ENCODE measurements at places on chromosomes 5 and 9.

GRCh38 chr5:2817031-2817603, 65.6 kb upstream of the IRX2 start:
- no peak for DNase-seq

DNA sequence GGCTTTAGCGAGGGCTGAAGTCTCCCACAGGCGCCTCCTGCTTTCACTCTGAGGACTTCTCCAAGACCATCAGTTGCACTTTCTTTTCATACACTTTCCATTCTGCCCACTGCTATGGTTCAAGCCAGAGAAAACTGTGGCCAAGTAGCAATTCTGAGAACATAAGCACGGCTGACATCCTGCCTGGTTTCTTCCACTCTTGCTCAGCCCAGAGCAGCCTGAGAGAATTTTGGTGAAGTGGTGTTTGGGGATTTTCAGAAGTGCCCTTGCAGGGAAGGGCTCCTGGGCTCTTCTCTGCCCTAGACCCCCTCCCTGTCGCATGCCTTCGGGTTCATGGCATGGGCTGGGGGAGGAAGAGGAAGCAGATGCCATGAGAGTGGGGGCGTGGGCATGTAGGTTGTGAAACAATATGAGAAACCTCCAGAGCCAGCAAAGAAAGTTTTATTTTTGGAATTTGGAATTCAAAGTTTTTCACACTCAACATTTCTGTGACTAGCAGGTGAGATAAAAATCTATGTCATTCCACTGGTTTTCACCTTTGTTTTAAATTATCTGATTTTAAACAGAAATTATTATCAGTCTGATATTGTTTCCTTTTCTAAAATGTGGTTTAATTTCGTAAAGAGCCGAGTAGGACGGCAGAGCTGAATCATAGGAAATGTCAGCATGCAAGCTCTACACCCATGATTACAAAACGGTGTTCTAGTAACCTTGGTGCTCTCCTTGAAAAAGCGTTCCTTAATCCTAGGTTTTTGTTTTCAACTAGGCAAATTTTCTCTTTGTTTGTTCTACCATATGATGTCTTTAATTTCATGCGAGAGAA, 27.8 kb upstream of the TNFSF8 start:
- peak; percentile 41 for DNase-seq

- no peak for DNase-seq
Observed at GRCh38 chr9:114273461-114273881, 49.4 kb upstream of the ORM1 start.

DNA sequence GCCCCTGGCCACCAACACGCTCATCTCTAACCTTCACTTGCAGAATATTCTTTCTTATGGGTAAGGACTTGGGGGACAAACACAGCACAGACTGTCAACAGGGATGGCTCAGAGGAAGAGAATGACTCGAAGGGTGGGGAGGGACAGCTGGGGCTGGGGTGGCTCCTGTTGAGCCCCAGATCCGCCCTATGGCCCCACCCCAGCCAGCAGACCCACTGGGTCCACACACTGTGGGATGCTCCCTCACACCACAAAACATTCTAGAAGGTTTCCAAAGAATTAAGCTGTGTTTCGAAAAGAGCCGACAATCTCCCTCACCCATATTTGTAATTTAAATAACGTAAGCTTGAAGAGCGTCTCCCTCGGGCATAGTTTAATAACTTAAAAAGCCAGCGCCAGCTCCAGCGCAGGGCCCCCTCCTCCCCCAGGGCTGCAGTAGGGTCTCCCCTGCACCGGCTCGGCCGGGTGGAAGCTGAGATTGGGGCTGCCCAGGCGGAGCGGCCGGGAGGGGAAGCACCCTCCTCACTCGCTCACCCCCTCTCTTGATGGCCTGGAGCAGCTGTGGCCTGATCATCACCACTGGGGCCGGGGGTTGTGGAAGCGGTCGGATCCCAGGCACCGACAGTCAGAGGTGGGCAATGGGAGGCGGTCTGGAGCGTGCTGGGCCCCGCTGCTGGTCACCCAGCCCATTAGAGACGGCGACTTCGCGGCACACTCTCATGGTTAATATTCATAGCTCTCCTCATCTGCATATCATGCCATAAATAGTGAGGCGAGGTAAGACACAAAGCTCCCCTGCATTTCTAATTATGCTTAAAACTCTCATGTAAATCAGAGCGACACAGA, 37.6 kb downstream of the NACC2 start:
- DNase-seq = no peak

DNA sequence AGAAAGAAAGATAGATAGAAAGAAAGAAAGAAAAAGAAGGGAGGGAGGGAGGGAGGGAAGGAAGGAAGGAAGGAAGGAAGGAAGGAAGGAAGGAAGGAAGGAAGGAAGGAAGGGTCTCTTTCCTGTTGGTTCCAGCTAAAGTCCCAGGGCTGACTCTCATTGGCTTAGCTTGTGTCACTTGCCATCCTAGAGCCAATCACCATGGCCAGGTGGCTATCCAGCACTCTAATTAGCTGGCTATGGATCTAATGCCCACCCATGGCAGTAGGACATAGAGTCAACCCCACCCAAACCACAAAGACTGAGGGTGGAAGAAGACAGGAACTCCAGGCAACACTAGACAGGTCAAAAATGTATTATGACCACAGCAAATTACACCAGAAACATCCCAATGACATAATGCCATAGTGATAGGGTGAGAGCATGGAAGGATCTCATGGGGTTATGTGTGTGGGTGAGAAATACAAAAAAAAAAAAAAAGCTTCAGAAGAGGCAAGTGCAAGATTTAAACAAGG, 10.8 kb upstream of the CPLX2 start:
- no peak for DNase-seq

DNA sequence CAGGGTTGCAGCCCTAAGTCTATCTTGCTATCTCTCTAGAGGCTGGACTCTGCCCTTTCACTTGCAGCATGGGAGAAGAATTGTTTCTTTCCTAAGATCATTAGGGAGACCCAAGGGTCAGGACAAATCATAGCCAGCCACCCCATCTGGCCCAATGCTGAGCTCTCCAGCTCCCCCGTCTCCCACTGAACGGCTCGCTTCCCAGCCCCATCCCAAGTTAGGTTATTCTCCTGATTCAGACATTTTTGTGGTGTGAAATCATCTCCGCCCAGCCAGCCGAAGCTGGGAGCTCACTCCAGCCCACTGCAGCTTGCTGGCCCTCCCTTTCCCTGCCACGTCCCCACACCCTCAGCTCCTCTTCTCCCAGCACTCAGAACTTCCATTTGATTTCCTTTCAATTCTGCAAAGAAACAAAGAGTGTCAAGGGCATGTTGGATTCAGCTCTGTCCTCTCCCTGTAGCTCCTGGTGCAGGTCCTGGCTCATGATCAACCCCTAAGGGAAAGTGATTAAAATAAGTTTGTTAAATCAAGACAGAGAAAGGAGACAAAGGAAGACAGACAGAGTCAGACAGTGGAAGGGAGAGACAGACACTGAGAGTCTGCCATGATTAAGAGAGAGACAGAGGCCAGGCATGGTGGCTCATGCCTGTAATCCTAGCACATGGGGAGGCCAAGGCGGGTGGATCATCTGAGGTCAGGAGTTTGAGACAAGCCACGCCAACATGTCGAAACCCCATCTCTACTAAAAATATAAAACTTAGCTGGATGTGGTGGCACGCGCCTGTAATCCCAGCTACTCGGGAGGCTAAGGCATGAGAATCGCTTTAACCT, 12.6 kb upstream of the SPARC start:
- DNase-seq = no peak

- DNase-seq = no peak
Observed at GRCh38 chr5:131974956-131975726, 29.7 kb upstream of the MEIKIN start.

All from activated naive CD4-positive, alpha-beta T cell treated with anti-CD3 and anti-CD28 coated beads, Interleukin-2, amount 50 U/mL, for 16 hours (primary cell).